CD4-positive, alpha-beta T cell treated with Interferon alpha-2 for 1 hour (primary cell): ENCODE measurements at places on chromosomes 5 and 9.

- peak; percentile 28 for DNase-seq
These were observed 46.7 kb upstream of the MACIR start for GRCh38 chr5:103211576-103212561.

DNA sequence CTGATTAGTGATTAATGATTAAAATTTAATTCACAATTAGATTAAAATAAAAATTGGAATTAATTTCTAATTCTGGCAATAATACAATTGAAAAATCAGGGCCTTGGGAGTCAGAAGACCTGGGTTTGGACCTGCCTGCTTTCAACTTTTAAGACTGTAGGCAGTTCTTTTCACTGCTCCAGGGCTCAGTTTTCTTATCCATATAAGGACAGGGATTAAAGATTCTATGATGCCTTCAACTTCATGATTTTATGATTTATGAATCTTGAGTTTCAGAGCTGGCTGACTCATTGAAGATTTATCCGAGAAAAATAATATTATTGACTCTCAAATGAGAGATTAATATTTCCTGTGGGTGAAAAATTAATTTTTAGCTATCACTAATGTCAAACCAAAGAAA is 208.6 kb upstream of the ANKH start:
- DNase-seq, result no peak

- no peak for DNase-seq
These were observed 53.3 kb upstream of the AGXT2 start for GRCh38 chr5:35101016-35101415.

DNA sequence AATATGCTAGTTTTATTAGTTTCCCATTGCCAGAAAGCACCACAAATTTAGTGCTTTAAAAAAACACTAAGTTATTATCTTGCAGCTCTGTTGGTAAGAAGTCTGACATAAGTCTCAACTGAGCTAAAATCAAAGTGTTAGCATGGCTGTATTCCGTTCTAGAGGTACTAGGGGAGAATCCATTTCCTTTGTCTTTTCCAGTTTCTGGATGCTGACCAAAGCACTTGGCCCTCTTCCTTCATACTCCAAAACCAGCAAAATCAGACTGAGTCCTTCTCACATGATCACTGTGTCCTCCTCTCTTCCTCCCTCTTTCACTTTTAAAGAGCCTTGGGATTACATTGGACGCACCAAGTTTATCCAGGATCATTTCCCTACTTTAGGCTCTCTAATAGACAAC is 9.5 kb downstream of the CDH18 start:
- DNase-seq, result no peak

DNA sequence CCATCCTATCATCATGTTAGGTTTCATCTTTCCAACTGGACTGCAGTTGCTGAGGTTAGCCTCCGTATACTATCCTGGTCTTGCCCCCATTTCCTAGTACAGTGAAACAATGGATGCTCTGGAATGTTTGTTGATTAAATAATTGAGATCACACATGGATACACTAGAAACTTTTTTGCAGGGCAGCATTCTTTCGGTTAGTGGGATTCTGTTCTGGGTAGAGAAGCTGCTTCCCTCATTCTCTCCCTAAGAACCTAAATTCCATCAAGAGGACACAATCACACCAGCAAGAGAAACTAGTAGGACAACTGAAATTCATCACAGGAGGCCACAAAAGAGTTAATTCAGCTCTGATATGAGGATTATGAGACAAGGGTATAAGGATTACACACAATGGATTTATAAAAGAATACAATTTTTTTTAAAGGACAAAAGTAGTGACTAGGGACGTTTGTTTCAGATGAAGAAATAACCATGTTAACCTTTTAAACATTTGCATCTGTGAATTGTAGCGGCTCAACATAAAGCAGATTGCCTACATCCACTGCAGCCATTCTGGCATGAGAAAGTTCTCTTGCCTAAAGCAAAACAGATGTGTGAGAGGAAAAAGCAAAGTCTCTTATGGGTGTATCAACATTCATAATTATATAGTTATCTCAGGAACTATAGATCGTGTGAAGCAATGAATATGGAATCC is 162.7 kb upstream of the LHFPL2 start:
- DNase-seq, result no peak

- DNase-seq, result no peak
These were observed 26.2 kb upstream of the ACOT12 start for GRCh38 chr5:81420039-81420667.

GRCh38 chr9:113876151-113876992 is at the start of gene ZNF618:
Gene ZNF618, plus strand, starts transcription at chr9:113876309. Its CDS starts 72 bp downstream, at chr9:113876381.
- peak; percentile 18 for DNase-seq

DNA sequence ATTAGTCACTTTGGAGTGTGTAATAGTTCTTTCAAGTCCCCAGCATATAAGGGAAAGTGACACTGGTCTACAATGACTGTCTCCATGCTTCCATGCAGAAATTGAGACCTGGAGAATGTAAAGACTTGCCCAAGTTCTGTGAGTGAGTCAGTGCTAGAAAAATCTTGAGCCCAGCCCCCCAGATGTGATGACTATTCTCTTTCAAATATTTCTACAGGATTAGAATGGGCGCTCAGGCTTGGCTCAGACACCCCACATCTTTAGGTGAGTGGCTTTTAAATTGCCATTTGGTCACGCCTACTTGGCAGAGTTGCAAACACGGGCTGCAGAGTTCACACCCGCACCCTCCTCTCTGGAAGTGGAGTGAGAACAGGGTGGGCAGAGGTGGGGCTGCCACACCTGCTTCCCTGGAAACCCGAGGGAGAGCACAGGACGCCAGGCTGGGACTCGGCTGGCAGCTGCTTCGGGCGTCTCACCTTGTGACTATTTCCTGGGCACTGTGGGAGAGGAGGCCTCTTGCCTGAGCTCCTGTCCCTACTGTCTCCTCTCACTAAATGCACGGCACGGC is 37.6 kb downstream of the ROPN1L start:
- no peak for DNase-seq

DNA sequence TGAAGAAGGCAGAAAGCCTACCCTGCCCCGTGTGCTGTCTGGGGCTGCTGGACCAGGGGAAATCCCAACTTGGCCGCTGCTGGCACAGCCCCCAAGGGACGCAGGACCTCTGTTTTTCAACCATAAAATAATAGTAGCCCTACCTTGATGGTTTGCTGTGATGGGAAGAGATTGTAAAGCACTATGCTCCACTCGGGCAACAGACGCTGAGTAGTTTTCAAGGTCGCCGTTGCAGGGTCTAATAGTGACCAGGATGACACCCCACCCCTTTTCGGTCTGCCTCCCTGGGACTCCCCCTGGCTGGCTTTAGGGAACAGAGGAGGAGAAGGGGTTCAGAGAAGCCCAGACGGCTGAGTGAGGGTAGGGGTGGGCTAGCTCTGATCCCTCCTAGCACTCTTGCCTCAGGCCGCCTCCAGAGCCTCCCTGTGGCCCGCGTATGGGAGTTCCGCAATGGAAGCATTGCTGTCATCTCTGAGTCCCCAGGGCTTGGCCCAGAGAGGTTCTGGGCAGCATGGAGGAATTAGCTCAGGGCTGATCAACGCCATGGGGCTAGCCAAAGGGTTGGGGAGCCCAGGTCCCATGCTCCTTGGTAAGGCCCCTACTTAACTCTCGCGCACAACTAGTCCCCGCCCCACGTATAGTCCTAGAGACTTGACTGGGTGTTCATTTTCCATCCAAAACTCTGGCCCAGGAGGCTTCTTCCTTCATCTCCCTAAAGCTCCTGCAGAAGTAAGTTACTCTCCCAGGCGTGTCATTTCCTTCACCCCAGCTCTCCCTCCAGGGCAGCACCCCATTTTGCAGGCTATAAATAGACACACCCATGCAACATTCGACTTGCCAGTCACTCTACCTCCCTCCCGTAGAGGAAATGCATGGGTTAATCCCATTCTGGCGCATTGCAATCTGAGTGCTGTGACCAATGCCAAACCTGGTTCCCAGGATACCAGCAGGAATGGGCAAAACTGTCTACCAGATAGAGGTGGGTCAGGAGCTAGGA is 1.1 kb upstream of the IRF1 start:
- peak; percentile 70 for DNase-seq

DNA sequence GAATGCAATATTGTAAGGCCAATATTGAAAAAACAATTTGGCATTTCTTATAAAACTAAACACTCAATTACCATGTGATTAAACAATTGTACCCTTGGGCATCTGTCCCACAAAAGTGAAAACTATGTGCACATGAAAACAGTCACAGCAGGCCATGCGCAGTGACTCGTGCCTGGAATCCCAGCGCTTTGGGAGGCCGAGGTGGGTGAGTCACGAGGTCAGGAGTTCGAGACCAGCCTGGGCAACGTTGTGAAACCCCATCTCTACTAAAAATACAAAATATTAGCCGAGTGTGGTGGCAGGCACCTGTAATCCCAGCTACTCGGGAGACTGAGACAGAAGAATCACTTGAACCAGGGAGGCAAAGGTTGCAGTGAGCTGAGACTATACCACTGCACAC is 343.7 kb downstream of the DMRTA1 start:
- DNase-seq, result no peak

GRCh38 chr5:156981481-156981880 is 18.5 kb upstream of the TIMD4 start:
- DNase-seq, result no peak

GRCh38 chr9:23775549-23775948 is 50.5 kb downstream of the ELAVL2 start:
- no peak for DNase-seq

- no peak for DNase-seq
These were observed 29.5 kb downstream of the CCNH start for GRCh38 chr5:87383216-87383615.

DNA sequence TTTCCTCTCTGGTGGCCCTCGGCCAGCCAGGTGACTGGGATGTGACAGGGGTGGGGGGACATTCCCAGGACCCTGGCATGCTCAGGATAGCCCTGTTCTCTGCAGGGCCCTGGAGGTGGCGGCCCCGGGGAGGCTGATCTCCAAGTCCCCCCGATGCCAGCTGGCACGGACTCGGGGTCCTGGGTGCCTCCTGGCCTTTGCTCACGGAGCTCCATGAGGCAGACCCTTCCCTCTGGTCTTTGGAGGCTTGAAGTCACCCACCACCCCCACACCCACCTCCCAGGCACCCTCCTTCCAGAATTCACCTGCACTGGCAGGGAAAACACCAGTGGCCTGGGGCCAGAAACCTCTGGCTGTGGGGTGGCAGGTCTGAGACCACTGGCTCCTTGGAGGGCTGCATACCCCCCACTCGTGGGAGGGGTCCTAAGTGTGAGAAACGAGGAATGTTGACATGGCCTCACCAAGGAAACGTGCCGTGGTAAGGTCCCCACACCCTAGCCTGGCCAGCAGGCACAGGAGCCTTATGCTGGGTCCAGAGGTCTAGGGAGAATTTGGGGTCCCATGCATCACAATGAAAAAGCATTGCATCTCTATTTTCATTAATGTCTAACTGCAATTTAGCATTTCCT is 130.8 kb upstream of the FAM120A start:
- DNase-seq, result no peak

DNA sequence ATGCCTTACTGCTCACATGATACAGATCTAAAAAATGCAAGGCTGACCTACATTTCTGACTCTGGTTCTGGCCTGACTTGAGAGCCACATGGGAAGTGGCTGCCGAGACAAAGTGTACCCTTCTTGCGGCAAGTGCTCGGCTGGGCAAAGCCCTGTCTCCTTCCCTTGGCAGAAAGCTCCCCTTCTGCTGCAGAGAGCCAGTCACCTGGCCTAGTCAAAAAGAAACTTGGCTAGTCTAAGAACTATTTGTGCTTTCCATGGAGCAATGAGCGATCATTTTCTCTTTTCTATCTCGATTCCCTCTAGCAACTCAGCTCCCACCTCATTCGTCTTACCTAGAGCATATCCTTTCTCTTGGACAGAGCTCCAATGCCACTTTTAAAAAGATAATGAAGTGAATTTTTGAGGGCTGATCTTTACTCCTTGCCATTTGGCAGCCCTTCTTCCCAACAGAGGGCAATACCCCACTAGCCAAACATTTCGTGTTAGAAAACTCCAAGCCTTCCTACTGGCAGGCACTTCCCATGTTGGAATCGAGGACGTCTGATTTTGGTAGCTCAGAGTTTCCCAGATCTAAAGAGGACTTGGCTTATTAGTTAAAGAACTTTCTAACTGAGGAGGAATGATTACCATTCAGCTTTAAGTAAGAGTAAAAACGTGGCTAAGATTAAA is 108.1 kb upstream of the PRRC1 start:
- no peak for DNase-seq

DNA sequence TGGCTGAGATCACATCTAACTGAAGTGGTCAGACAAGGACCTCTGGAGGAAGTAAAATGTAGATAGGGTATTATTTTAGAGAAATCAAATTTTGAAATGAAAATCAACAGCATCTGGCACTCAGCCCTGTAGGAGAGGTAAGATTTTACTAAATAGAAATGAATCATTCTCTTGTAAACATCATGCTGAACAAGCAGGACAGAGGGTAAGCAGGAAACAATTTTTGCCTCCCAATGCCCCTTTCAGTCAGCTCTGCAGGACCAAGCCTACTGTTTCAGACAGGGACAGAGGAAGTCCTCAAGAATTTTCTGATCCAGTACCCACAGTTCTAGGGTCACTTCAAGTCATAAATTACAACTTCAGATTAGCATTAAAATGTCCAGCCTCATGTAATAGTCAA is 190.1 kb downstream of the ESM1 start:
- DNase-seq, result no peak

DNA sequence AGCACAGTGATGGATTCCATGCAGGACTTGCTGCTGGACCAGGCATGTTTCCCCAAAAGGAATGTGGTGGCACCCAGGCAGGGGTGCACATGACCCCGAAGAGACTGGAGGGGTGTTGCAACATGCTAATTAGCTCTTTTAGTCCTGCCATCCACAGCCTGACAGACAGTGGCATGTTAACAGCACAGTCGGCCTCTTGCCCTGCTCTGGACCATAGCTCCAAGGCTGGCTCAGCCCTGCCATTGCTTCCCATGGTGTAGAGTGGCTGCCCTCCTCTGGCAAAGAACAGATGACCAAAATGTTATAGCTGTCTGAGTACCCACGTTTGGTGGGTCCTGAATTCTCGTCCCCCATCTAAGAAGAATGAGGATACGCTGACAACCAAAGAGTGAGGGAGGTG is 736.4 kb upstream of the PTPRD start:
- DNase-seq, result no peak

- DNase-seq, result no peak
These were observed 24.5 kb downstream of the ADAMTS12 start for GRCh38 chr5:33867241-33867640.

- no peak for DNase-seq
These were observed 125.7 kb downstream of the FGF18 start for GRCh38 chr5:171544913-171545765.
